Inflammatory macrophage (primary cell): ENCODE measurements at places on chromosomes 16 and 17.

- no peak for DNase-seq
These were observed 45.6 kb upstream of the BAHCC1 start for GRCh38 chr17:81349397-81350319.

GRCh38 chr16:23920899-23921298 lies 85.1 kb downstream of the PRKCB start:
- DNase-seq, result no peak

GRCh38 chr17:3904501-3904900 lies 11.6 kb upstream of the CAMKK1 start:
- DNase-seq, result no peak

DNA sequence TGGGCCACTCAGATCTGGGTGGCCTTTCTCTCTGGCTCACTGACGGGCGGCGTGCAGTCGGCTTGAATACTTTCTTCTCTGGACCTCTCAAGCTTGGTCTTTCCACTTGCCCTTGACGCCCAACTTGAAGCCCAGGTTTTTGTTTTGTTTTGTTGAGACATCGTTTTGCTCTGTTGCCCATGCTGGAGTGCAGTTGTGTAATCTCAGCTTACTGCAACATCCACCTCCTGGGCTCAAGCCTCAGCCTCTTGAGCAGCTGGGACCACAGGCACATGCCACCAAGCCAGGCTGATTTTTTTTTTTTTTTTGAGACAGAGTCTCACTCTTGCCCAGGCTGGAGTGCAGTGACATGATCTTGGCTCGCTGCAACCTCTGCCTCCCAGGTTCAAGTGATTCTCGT lies 22.7 kb upstream of the KIF19 start:
- peak; percentile 36 for DNase-seq

GRCh38 chr17:41772586-41773189 lies 13.8 kb downstream of the JUP start:
- DNase-seq, result no peak

DNA sequence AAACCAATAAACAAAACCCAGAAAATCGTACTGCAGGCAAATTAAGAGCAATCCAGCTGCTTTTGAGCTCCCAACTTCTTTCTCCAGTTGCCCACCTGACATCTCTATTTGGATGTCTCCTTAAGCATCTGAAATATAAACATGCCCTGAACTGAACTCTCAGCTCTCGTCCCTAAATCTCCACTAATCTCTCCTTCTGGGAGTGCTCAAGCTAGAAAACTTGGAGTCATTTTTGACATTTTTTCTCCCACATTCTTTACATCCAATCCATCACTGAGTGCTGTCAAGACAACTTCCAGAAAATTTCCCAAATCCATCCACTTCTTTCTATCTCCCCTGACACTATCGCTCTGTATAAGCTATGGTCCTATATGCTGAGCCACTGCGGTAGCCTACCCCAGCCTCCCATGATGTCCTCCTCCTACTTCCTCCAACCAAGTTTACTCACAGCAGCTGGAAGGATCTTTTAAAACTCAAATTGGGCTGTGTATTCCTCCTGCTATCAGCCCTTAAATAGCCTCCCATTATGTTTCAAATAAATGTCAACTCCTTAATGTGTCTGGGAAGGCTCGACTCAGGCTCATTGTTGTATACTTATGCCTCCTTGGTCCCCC lies 53.1 kb downstream of the HS3ST3B1 start:
- DNase-seq, result no peak

DNA sequence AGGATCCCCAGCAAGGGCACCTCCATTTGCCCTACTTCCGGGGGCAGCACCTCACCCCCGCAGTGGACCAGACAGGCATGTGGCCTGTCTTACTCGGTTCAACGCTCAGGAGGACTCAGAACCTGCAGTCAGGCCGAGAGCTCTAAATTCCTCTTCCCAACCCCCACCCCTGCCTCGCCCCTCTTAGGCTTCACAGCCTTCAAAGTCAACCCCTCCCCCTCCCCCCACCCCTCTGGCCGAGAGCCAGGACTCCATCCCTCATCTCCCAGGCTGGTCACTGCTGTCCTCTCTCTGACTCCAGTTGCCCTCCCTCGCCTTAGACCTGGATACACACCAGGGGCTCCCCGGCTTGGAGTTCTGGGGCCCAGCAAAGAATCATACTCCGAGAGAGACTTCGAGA lies 8.1 kb upstream of the HS3ST6 start:
- DNase-seq, result no peak

- DNase-seq, result no peak
These were observed 7.5 kb upstream of the CEP131 start for GRCh38 chr17:81230043-81230820.

DNA sequence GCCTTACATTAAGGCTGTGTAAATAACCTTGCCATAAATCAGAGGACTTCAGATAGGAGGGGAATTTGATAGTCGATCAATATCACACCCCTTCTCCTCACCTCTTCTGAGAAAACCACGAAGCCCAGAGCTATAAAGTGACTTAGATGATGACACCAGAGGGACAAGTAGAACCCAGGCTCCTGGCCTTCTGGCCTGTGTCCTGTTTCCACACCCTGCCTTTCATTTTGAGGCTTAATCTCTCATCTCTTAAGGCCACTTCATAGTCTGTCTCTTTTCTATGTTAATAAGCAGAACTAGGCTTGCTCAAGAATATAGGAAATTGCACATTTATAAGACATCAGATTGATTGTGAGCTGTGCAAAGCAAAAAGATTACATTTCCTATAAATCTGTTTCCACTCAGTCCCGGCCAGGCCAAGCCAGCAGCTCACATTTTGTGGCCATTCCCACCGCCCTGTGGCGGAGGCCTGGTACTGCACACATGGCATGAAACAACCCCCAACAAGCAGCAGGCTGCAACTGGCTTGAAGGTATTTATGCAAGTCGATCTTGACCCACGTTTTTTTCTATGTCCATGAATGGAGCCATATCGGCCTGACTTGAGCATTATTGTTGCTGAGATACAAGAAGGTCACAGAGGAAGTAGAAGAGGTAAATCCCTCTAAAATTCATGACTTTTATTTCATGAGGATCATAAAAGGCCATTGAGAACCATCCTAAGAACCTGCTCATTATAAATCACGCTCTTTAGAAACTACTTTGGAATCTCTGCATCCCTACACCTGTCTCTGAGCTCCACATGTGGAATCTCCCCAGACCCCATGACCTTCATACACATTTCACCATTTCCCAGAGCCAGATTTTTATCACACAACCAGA lies 93.7 kb downstream of the PMP22 start:
- peak; percentile 59 for DNase-seq

DNA sequence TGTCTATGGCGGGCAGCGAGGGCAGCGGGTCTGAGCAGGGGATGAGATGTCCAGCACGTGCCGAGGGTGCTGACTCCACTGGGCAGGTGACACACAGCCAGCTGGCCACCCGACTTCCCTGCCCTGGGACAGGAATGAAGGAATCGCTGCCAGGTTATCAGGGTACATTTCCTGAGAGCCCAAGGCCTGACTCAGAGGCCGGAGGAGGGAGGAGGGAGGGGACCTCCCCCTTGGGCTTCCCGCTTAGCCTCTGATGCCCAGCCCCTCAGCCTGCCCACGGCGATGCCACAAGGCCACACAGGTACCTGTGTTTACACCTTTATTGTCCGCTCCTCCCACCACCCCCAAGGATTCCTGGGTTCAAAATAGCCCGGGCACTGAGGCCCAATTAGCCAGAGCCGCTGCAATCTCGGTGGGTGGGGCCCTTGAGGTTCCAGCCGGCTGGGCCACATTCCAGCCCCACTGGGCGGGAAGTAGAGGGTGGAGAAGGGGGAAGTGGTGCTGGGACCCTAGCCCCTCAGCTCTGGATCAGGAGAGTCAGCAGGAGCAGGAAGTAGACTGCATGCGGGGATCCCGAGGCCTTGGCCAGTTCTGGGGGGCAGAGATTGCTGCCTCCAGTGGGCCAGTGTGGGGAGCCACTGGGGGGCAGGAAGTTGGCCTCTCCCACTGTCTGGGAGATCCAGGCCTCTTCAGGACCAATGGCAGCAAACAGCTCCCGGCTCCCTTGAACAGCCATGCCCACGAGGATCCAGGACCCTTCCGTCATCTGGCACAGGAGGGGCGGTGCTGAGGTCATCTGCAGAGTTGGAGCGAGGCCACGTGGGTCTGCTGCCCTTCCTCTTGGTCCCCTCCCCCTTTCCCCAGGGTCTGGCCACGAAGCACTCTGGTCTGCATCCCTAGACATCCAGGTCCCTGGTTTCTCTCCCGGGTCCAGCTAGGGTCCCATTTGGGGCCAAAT lies 3.4 kb upstream of the PRSS8 start:
- DNase-seq, result no peak

DNA sequence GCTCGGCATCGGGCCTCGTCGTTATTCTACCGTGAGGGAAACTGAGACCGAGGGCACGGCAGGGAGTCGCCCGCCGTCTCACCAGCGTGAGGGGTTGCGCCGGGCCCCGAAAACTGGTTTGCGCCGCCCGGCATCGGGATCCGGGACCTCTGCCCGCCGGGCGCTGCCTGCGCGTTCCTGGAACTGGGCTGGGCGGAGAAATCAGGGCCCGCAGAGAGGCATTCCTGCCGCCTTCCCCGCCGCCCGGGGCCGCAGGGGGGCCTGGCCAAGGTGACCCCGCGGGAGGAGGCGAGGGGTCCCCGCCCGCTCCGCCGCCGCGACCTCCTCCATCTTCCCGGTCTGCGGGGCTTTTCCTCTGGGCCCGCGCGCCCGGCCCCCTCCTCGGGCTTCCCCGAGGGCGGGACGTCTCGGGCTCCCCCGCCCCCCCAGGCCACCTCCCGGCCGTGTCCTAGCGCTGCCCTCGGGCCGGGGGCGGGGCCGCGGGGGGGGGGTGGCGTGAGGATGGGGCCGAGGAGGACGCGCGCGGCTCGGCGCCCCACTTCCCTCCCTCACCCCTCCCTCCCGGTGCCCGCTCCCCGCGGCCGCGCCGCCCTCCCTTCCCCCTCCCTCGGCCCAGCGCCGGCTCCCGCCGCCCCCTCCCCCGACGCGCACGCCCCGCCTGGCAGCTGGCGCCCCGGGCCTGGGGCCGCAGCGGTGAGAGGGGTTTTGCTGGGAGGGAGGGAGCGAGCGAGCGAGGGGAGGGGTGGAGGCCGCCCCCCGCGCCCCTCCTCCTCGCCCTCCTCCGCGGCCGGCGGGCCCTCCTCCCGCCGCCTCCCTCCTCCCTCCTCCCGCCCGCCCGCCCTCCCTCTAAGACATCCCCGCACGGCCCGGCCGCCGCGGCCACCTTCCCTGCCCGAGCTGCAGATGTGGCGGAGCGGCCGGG lies at the start of gene GLIS2:
Gene GLIS2 (plus strand): TSS at position 882 of the 922 bp plus-strand sequence. CDS start 16,214 bp downstream, outside the sequence.
- DNase-seq, result no peak

DNA sequence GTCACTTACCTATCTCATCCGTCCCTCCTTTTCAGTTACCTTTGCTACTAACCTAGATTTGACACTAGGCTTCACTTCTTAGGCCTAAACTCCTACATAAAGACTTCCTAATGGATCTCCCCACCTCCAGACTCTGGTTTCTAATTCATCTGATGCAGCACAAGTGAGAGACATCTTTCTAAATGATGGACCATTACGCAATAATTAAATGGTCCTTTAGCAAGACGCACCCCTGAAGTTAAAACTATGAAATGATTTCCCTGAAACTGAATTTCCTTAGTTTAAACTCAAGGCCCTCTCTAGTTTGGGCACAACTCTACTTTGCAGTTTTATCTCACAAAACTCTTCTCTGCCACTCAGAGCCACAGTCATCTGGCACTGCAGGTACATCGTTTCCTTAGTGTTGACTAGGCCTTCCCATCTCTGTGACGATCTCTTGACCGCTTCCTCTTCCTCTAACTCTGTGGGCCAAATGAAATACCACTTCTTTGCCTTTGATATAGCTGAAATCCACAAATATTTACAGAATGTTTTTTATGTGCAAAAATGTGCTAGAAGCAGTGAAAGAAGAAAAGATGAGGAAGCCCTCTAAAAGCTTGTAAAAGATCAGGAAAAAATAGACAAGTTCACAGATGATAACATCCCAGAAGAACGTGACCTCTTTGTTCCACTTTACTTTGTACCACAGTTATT lies 3.3 kb downstream of the SYNRG start:
- DNase-seq, result peak; percentile 38

GRCh38 chr17:40497695-40498094 lies 3.7 kb downstream of the TNS4 start:
- no peak for DNase-seq

- peak; percentile 17 for DNase-seq
These were observed 795 bp downstream of the KCTD13 start for GRCh38 chr16:29925105-29925756.

DNA sequence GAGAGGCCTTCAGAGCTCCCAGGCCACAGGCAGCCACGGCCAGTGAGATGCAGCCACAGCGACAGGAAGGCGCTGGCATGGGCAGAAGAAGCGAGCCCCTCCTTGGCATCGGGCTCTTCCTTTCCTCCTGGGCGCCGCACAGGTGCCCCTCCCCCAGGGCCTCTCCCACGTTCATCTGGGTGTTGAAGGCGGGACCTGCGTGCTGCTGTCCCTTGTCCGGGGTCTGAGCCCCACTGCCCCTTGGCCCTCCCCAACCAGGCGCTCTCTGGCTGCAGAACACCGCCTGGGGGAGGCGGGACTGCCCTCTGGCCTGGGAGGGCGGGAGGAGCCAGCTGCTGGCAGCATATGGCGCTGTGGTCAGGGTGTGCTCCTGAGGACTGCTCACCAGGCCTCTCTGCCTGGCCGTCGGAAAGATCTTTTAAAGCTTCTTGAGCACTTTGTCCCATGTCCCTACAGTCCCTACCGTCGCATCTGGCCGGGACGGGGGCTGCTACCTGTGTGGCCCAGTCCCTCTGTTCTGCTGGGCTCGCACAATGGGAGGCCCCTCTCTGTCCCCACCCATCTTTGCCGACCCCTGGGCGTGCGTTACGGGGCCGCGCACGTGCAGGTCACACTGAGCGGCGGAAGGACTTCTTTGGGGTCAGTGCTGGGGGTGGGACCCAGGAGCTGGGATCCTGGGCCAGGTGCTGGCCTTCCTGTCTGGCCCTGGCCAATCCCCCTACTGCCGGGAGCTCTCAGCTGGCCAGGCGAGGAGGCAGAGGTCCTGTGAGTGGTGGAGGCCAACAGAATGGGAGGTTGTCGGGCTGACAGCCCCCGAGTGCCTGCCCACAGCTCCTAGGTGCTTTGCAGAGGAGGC lies 1.7 kb downstream of the SLC25A10 start:
- no peak for DNase-seq

GRCh38 chr17:81666092-81666341 lies 388 bp downstream of the OXLD1 start:
- peak; percentile 21 for DNase-seq

- no peak for DNase-seq
These were observed 76.6 kb downstream of the ABCC6 start for GRCh38 chr16:16146380-16147315.

DNA sequence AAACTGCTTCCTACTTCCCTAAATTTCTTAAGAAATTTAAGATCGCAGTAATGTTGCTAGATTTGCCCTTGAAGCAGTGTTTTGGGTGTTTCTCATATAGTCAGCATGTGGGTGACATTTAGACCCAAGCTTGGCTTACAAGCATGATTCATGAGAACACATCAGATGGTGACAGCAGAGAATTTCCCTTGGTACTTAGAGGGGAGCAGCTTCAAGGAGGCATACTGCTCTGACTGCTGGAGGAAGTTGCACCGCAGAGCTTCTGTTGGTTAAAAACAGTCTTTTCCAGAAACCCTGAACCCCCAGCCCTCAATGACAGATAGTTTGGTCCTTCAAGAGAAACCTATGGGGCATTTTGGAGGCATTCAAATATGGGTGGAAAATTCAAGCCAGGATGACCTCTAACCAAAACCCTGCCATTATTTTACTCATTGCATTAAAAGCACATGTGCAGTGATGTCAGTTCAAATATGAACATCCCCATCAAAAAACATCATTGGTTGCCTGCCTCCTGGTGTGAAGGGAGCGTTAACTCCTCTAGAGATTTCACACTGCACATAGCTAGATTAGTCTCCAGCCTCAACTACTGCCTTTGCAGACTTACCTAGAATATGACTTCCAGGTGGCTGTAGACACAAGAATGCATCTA lies 201.5 kb upstream of the CACNG5 start:
- DNase-seq, result peak; percentile 90

GRCh38 chr16:14681115-14681514 lies 13.0 kb downstream of the PLA2G10 start:
- DNase-seq, result no peak
